ENCODE measurements at places on chromosomes 11 and 22.

GRCh38 chr11:2794968-2795322, 90.6 kb downstream of the CDKN1C start:
- no peak for DNase-seq

- DNase-seq: no peak
Observed at GRCh38 chr11:70082829-70083228, 4.7 kb downstream of the ANO1 start.

GRCh38 chr22:38956551-38956950, 858 bp upstream of the APOBEC3A start:
- no peak for DNase-seq

DNA sequence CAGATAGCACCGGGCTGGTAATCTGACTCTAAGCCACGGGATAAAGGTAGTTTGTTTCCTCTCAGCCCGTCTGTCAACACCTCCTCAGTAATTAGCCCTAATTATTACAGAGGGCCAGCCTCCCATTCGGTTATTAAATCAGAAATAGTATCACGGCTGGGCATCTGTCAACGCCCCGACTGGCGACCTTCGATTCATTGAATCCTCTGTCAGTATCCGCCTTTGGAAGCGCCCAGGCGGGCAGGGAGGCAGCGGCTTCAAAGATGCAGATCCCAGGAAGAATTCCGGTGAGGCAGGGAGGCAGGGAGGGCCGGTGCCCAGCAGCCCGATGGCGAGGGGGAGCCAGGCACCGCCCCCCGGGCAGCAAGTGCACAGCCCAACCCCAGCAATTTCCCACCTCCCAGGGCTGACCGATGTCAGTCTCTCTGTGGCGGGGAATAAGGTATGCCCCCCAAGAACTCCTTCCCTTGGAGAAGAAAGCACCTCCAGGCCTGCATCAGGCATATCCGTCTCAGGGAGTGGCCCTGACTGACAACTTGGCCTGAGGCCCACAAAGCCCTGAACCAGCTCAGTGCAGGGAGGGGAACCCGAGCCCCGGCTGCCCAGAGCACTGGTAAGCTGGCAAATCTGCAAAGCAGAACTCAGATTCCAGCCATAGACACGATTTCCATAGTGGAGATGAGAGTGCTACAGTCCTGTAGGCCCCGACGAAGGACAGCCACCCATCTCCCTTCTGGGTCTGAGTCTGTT, 11.4 kb downstream of the GNB1L start:
- no peak for DNase-seq

DNA sequence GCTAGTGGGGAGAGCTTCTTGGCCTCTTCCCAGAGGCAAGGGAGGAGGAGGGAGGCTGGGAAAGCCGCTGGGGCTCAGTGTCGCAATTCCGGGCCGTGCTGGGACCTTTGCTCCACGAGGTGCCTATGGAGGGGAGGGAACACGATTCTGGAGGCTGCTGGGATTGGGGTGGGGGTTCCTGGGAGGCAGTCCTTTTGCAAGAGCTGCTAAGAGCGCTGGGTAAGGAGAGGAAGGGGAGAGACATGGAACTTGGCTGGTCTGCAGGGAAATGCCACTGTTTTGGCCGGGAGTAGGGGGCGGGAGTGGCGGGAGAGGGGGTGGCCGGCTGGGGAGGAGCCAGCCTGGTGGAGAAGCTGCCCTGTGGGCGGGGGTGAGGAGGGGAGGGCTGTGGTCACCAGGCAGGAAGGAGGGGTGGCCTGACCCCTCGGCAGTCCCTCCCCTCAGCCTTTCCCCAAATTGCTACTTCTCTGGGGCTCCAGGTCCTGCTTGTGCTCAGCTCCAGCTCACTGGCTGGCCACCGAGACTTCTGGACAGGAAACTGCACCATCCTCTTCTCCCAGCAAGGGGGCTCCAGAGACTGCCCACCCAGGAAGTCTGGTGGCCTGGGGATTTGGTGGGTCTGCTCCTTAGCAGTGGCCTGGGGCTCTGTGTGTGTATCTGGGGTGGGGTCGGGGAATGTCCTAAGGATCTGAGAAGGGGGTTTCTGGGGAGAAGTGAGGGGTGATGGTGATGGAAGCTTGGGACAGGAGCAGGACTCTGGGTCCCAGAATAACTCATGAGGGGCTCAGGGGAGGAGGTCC, at the start of gene NR1H3:
TSS of gene NR1H3 (plus strand) at position 480 of the 800 bp plus-strand sequence. CDS start 1,221 bp downstream, outside the sequence.
- DNase-seq: peak; percentile 48

- DNase-seq: peak; percentile 22
Observed at GRCh38 chr11:19879307-19880087, 166.9 kb downstream of the NAV2 start.

DNA sequence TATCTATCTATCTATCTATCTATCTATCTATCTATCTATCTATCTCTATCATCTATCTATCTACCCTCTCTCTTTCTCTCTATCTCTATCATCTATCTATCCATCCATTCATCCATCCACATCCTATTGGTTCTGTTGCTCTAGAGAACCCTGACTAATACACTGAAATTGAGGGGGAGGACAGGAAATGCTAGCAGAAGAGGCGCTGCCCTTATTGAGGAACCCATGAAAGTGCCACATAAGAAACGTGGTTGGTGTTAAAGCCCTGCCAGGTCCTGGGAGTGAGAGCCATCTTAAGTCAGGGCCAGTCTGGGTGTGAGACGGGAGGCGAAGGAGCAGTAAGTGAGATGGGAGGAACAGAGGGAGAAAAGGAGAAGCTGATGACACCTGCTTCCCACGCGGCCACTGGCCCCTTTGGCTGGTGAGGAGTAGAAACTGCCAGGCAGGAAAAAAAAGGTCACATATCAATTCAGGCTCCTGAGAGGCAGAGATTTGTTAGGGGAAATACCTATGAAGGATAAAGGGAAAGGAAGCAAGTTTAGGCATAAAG, 87.9 kb upstream of the PLET1 start:
- no peak for DNase-seq

GRCh38 chr11:123122341-123122740, 60.4 kb upstream of the HSPA8 start:
- DNase-seq: no peak

GRCh38 chr11:57543593-57543992, 6.2 kb downstream of the SMTNL1 start:
- no peak for DNase-seq

- DNase-seq: no peak
Observed at GRCh38 chr11:117668321-117668751, 128.7 kb downstream of the DSCAML1 start.

GRCh38 chr11:119377112-119377901, 4.2 kb downstream of the USP2 start:
- DNase-seq: no peak

GRCh38 chr22:17699696-17700340, 61.3 kb downstream of the BCL2L13 start:
- DNase-seq: no peak

- DNase-seq: no peak
Observed at GRCh38 chr11:71391796-71392195, 56.4 kb downstream of the DHCR7 start.

- no peak for DNase-seq
Observed at GRCh38 chr11:36578458-36578857, 10.7 kb downstream of the RAG1 start.

- DNase-seq: no peak
Observed at GRCh38 chr11:102806296-102806695, 8.3 kb upstream of the MMP1 start.

GRCh38 chr11:10858439-10859325, 829 bp upstream of the ZBED5 start:
- DNase-seq: peak; percentile 69

GRCh38 chr11:13091804-13092203, 82.7 kb downstream of the RASSF10 start:
- DNase-seq: no peak

GRCh38 chr11:96783311-96783710, 393.5 kb downstream of the JRKL start:
- DNase-seq: no peak

GRCh38 chr11:124174001-124174583, 9.1 kb upstream of the OR10D3 start:
- peak; percentile 3 for DNase-seq

DNA sequence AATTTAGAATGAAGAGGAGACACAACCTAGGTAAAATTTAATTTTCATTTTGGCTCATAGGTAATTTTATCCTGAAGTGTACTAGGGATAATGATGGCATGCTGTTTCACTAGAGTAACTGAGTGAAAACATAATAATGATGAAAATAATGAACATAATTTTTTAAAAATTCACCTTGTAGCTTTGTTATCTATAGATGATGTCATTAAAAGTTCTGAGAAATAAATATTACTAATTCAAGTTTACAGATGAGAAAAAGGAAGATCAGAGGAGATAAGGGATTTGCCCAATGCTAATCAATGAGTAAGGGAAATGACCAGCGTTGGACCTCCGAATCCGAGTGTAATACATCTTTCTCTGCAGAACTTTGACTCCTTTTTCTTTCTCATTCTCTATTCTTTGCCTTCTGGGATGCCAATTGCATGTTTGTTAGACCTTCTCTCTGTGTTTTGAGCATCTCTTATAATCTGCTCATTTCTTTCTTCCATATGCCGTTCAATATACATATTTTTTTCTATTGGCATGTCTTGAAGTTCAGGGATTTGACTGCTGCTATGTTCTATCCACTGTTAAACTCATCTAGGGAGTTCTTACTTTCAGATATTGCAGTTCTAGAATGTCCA, 186.5 kb downstream of the SNX19 start:
- no peak for DNase-seq

DNA sequence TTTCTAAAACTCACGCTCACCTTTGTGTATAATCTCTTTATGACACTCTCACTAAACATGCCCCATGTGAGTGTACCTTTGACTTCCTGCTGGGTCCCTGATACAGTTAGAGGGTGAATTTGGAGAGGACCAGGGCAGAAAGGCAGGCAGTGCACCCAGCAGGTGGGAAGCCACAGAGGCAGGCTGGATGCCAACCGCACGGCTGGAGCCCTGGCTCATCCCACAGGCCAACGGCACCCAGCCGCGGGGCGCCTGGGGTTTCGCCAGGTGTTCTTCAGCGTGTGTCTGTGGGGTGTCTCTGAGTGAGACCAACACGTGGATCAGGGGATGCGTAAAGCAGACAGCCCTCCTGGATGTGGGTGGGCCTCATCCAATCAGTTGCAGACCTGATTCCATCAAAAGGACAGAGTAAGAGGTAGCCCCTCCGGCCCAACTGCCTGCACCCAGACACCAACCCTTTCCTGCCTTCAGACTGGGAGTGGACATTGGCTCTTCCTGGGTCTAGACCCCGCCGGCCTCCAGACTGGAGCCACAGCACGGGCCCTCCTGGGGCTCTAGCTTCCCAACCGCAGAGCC, 51.6 kb downstream of the DHCR7 start:
- no peak for DNase-seq

DNA sequence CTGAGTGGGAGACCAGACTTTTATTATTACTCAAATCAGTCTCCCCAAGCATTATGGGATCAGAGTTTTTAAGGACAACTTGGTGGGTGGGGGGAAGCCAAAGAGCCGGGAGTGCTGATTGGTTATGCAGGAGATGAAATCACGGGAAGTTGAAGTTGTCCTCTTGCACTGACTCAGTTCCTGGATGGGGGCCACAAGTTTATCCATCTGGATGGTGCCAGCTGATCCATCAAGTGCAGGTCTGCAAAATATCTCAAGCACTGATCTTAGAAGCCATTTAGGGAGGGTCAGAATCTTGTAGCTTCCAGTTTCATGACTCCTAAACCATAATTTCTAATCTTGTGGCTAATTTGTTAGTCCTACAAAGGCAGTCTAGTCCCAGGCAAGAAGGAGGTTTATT, 53.5 kb upstream of the LMO1 start:
- no peak for DNase-seq

DNA sequence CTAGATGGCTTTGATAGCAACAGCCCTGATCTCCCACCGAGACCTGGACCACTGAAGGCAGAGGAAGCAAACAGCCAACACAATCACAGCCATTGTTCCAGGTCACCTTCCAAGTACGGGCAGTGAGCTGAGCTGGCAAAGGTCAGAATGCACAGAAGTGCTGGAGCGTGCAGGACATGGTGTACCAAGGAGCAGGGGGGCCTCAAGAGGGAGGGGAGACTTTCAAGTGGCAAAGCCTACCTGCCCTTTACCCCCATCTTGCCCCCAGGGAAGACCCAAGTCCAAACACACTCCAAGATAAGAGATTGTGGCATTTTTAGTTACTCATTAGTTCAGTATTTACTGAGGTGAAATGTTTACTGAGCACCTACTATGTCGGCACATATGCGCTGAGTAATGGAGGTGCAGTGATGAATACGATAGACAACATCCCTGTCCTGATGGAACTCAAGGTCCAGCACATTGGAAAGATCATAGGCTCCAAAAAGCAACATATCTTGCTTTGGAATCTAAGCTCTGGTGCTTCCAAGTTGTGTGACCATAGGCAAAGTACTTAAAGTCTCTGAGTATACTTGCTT, 26.0 kb upstream of the TTC12 start:
- no peak for DNase-seq

- no peak for DNase-seq
Observed at GRCh38 chr22:46791201-46791731, 28.8 kb downstream of the TBC1D22A start.

GRCh38 chr22:29512031-29512430, 32.0 kb downstream of the NEFH start:
- DNase-seq: no peak

DNA sequence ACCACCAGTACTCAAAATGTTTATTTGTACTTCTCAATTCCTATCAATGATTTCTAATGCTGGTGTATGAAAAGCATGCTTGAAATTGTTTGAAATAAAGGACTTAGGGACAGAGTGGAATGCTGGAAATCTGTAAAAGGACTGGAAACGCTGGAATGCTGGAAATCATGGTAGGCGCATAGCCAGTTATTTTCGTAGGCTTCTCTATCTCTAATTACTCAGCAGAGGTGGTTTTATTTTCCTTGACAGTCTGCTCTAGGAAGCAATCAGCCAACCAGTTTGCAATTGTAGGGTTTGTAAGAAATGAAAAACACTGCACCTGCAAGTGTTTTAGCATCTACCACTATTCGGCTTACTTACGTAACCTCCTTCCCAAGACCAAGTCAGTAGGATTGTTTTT, 788 bp downstream of the LIN7C start:
- DNase-seq: no peak

GRCh38 chr11:12802418-12803085, 128.3 kb downstream of the TEAD1 start:
- DNase-seq: no peak

DNA sequence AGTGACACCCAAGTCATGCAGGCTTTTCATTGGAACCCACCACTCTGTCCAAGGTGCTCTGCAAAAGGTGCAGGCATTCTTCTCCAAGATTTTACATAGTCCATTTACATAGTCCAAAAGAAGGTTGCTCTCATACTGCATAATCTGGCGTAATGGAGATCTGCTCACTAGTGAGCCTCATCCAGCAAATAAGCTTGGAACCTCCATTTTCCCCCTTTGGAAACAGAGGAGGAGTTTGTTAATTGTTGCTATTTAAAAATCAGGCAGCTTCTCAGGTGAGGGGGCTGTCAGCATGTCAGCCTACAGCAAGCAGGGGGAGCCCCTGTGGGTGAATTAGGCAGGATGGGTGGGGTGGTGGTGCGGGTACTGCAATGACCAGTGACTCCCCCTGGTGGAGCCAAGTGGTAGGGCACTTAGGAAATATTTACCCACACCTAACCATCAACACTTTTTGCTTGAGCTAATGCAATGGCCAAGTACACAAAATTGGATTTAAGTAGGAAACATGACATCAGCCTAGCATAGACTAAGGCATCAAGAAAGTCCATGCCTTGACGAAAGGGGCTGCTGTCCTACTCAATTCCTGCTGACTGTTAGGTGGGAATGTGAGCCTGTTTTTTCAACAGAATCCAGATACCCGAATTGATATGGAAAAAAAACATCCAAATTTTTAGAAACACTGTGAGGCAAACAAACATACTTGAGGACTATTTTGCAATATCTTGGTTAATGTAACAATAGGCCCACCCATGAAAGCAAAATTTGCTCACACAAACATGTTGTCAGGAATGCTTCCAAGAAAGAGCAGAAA, 64.5 kb downstream of the AMBRA1 start:
- peak; percentile 29 for DNase-seq

All from amygdala (tissue), 56 donors.